ENCODE measurements at places on chromosomes 13 and 19.
A peak's percentile ranks its signal among the peaks of the same experiment; 100 is the strongest.

DNA sequence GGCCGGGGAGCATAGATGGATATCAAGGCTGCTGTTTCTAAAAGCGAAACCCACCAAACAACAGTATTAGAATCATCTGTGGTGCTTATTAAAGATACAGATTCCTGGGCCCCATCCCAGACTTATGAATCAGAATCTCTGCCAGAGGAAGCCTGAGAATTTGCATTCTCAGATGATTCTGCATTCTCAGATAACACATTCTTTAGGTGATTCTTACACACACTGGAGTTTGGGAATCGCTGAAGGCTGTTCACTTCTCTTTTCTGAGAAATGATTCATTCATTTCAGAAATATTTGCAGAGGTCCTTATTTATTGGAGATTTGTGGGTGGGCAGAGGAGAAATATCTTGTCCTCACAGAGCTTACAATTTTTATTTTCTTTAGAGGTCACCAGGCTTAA lies 24.4 kb downstream of the ALOX5AP start:
- DNase-seq: no peak

- no peak for DNase-seq
Observed at GRCh38 chr13:111895896-111896821, 170.8 kb upstream of the SOX1 start.

DNA sequence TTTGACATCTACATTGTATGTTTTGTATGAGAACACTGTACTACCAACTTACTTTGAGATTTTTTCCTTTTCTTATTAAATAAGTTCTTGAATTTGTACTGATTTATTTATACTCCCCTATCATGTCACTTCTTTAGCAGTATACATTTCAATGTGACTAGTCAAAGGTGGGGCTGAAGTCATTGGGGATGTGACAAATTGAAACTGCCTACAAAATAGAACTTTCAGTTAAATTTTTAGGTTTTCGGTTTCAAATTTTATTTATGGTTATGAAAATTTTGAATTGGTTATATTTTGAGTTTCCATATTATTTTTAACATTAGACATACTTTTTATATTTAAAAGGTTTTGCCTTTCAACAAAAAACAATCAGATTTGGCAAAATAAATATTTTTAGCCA lies 221.6 kb downstream of the NBEA start:
- no peak for DNase-seq

DNA sequence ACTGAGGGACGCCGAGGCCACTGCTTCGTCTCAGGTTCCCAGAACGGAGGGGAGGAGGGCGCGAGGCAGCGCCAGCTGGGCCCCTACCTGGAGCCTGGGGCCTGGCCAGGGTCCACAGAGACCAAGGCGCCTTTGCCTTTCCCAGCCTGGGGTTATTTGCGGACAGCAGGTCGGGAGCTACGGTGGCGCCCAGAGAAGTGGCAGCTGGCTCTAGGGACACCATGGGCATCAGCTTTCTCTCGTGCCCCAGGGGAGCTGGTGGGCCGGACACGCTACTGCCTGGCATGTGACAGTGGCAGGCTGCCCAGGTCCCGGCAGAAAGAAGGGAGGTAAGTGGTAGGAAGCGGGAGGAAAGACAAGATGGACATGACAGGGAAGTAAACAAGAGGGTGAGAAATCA lies 19.0 kb downstream of the AKT2 start:
- no peak for DNase-seq

GRCh38 chr19:27905074-27905473 lies 1307.9 kb downstream of the UQCRFS1 start:
- DNase-seq: no peak

DNA sequence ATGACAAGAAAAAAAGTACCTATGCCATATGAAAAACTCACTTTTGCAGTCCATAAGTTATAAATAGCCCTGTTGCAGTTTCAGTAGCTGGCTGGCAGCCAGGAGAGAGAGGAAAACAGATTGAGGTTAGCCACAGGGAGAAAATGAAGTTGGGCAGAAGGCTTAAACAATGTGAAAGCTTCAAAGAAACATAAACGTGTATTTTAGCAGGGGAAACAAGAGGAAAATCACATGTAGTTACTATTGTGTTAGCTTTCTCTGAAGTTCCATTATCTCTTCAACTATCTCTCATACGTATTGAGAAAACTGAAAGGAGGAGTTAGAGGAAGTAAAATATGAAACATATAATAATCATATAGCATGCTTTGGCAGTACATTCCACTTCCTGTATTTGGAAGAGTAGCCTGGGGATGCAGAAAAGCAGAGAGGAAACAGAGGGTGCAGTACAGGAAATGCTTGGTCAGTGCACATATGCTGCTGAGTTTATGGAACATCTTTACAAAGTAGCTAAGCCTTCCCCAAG lies 1551.1 kb downstream of the EFNB2 start:
- DNase-seq: peak; percentile 12

GRCh38 chr19:8215783-8216182 lies 6.6 kb downstream of the CERS4 start:
- no peak for DNase-seq

GRCh38 chr19:11510444-11510843 lies 4.8 kb upstream of the ZNF653 start:
- DNase-seq: no peak

DNA sequence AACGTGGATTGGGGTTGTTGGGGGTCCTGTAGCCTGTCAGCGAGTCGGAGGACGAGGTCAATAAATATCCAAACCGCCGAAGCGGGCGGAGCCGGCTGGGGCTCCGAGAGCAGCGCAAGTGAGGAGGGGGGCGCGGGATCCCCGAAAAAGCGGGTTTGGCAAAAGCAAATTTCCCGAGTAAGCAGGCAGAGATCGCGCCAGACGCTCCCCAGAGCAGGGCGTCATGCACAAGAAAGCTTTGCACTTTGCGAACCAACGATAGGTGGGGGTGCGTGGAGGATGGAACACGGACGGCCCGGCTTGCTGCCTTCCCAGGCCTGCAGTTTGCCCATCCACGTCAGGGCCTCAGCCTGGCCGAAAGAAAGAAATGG lies 754 bp upstream of the SIX5 start:
- DNase-seq: no peak

GRCh38 chr19:45733160-45733810 lies at the start of gene MEIOSIN:
Gene MEIOSIN, plus strand, starts transcription at chr19:45733439. Its CDS starts 1,938 bp downstream, at chr19:45735377.
- no peak for DNase-seq

GRCh38 chr19:46461537-46461936 lies 9.8 kb downstream of the PNMA8A start:
- DNase-seq: no peak

GRCh38 chr13:105202354-105202753 lies 1333.1 kb downstream of the EFNB2 start:
- DNase-seq: no peak

GRCh38 chr13:106599875-106600797 lies 32.2 kb upstream of the ARGLU1 start:
- DNase-seq: peak; percentile 53

GRCh38 chr13:114061047-114061446 lies 71.4 kb downstream of the RASA3 start:
- no peak for DNase-seq

DNA sequence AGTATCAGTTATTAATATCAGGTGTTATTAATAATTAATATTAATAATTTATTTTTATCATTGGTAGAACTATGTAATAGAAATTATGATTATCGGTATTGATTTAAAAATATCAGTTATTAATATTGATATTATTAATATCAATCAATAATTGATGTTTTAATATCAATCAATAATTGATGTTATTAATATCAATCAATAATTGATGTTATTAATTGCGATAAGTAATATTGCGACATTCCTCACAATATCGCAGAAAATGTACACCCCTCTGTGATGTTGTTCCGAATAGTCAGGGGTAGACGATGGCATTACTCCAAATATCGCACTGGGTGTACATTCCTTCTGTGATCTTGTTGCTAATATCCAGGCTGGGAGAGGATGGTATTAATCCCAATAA lies 3.7 kb upstream of the RGCC start:
- DNase-seq: no peak

GRCh38 chr19:44539236-44539826 lies 9.9 kb upstream of the CEACAM20 start:
- DNase-seq: no peak

DNA sequence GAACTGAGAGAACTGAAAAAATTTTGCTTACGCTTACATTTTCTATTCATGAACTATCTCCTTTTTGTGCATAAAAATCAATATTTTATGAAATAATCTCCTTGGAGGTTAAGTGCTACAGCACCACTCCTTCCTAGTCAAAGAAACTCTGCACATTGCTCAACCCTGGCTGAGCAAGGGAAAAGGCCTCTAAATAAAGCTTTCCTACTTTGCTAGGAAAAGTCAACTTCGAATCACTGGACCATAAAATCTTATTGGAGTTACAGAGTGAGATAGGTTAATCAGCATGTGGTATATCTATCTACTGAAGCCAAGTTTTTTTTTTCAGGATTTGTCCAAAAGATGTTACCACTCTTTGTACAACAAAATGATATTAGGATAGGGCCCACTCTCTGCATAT lies 57.5 kb upstream of the HMGB1 start:
- DNase-seq: no peak

DNA sequence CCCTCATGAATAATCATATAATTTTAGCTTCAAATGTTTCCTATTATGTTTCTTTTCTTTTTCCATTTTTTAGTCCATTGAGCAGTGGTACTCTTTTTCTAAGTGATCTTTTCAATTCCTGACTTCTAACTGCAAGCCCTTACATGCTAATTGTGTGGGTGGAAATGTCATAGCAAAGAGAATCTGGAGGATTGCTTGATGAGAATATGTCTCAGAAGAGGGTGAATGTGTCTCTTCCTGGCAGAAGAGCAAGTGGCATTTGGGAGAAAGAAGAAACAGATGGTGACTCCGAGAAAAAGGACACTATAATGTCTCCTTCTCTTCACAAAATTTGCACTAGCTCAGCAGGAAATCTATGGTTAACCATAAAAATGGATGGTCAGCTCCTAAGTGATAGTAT lies 2320.0 kb downstream of the PCDH9 start:
- DNase-seq: no peak

DNA sequence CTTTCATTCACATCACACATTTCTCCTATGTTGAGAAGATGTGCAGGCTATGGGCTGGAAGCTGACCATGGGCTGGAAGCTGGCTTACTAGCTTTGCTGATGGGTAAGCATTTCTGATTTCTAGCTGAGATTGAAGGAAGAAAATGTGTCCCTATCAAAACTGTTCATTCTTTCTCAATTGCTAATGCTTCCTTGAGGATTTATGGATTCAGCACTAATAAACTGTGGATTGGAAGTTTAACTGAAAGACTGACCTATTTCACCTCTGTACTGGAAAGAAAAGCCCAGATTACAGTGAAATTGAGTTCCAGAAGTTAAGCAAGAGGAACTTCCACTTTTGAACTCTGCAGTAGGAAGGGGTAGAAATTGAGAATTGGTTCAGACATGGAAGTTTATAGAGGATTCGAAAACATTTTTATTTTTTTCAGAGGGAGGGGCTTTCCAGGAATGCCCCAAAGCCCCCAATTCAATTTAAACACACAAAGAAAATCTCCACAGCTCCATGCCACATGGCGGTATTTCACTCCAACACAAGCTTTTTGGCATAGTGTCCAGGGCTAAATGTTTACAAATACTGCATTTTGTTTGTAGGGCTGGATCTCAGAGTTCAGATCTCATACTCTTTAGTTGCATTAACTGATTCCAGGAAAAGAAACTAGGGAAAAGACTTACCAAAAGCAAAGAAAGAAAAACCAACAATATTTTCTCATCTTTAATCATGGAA lies 61.2 kb upstream of the ARGLU1 start:
- no peak for DNase-seq

GRCh38 chr13:42215578-42216421 lies 56.2 kb upstream of the AKAP11 start:
- DNase-seq: no peak

DNA sequence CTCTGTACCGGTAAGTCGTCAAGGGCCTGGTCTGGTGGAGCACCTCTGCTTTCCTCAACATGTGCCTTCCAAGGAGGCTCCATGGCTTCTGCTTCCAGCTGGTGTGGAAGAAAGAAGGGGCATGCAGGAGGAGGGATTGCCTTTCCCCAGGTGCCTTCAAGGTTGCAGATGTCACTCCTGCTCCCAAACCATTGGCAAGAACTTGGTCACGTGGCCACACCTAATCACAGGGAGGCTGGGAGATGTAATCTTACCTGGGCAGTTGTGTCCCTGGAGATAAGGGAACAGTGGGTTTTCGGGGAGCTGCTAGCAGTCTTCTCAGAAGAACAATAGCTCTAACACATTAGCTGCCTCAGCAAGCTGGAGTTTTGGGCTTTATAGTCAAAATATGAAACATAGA lies 9.7 kb upstream of the GPR18 start:
- DNase-seq: no peak

DNA sequence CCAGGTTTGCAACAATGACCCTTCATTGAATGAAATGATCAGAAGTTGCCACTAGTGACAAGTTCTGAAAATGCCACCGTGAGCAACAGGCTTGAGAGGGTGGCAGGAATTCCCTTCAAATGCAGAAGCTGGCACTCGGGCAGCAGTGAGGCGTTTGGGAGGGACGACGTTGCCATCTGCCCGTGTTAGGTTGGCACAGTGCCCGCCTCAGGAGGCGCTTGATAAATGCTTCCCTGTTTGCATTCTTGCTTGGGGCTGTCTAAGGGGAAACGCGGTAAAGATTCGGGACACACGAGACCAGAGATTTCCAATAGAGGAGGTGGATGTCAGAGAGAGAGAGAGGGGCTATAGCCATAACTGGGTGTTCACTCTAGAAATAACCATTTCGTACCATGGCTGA lies 101.9 kb downstream of the TEX29 start:
- no peak for DNase-seq

- DNase-seq: no peak
Observed at GRCh38 chr19:34189917-34190425, 17.7 kb downstream of the LSM14A start.

DNA sequence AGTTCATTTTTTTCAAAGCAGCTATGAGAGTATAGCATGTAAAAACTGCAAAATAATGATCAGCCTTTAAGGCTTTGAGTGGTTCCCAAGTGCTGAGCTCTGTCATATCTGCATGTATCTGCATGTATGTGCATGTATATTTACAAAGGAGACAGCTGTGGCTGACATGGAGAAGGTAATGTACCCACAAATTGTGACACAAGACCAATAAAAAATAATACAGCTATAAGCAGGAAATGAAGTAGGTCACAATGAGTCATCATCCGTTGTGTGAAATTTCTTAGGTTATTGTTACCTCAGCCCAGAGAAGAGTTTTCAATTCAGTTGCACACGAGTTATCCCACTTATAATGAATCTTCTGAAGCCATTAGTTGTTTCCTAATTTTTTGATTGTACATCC lies 60.9 kb upstream of the MED4 start:
- DNase-seq: no peak

- DNase-seq: no peak
Observed at GRCh38 chr19:13530720-13531119, 24.4 kb upstream of the CACNA1A start.

- no peak for DNase-seq
Observed at GRCh38 chr13:38702669-38703068, 15.8 kb downstream of the FREM2 start.

DNA sequence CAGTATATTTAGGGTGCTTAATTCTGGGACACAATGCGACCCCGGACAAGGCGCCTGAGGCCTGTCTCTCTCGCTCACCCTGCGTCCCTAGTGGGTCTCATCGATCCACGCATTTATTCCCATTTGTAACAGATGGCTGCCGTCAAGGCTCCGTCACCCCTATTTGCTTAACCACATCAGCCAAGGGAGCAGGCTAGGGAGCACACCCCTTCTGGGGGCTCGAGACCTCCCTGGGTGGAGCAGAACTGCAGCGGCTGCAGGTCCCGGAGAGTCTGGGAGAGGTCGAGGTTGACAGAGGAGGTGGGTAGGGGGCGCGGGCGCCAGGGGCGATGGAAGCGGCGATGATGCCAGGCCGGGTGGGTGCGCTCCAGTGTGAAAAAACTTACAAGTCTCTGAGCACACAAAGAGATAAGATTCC lies 507 bp downstream of the ALG5 start:
- DNase-seq: no peak

GRCh38 chr13:79659121-79659521 lies 178.2 kb downstream of the NDFIP2 start:
- no peak for DNase-seq
